ENCODE measurements at places on chromosomes 4 and X.

GRCh38 chr4:104421566-104421965 lies 73.1 kb downstream of the CXXC4 start:
- no peak for DNase-seq

GRCh38 chr4:174154215-174154854 lies 129.1 kb downstream of the FBXO8 start:
- no peak for DNase-seq

- no peak for DNase-seq
Observed at GRCh38 chr4:182799515-182800215, 117.5 kb downstream of the DCTD start.

DNA sequence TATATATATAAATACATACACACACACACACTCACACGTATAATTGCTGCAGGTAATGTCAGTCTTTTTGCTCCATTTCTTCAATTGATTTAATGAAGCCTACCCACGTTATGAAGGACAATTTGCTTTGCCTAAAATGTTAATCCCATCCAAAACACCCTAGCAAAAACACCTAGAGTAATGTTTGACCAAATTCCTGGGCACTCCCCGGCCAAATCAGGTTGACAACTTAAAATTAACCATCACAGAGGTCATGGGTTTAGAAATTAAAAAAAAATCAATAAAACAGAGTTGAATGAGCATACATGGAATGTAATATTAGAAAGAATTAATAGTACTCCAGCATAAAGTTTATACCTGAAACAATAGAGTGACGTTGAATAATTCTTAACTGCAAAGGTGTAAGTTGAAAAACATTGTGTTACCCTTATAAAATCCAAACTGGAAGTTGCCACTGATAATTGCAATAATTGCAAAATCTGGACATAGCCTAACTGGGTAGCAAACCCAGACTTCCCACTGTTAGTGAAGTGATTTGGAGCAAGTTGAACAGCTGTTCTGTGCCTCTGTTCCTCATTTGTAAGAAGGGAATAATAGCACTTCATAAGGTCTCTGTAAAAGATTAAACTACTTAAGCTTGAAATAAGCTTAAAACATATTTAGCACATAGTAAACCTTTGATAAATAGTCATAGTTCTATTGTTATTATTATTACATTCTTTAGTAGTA lies 2120.5 kb downstream of the PCDH7 start:
- no peak for DNase-seq

DNA sequence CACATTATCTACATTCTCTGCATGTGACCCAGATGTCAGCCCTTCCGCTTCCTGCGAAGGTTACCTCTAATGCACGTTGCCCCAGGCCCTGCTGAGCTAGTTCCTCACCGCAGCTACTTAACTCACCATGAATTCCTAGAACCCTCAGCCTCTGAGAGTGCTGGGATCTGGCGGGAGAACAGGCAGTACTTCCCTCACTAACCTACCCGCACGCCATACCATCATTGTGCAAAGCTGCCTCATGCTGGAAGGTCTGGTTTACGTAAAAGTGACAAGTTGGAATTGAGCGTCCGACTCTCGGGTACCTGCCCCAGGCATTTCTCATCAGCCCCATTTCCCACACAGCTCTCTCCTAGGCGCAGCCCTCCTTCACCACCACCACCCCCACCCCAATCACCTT lies 6.3 kb downstream of the SLC25A4 start:
- no peak for DNase-seq

- no peak for DNase-seq
Observed at GRCh38 chr4:10023050-10023419, 1.7 kb upstream of the SLC2A9 start.
